Large intestine (tissue), 12 donors: ENCODE measurements at places on chromosomes 6 and 20. TPM values are rescaled to one million over a fixed set of nuclear protein-coding genes. Genes with fewer than 3 reads are reported as not detected.
A peak's percentile ranks its signal among the peaks of the same experiment; 100 is the strongest.

DNA sequence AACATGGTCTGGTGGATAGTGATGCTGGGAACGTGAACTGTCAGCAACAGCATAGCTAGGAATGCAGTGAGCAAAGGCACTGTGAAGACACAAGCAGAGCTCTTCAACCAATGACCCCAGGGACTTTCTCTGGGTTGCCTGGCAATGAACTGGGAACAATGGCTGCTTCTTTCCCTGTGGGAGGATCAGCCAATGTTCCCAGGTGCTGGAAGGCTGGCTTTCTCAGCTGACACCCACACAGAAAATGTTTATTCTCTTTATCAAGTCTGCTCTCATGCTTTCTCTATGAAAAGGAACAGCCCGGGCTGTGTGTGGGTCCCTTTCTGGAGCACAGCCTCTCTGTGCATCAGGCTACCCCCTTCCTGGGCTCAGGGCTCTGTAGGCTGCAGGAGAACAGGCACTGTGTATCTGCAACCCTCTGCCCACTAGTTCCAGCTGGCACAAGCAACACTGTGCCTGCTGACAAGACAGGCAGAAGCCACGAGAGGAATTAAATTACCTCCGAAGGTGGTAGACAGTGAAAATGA lies 54.2 kb downstream of the HFE start:
- H3K36me3 ChIP-seq: peaks cover 19% of the 10 kb centered on the region
- H3K27ac ChIP-seq: no peak overlapping the region
- no peaks in the 10 kb centered on the region for H3K27me3 ChIP-seq
- no peak overlapping the region for H3K4me3 ChIP-seq
- no peaks in the 10 kb centered on the region for H3K4me1 ChIP-seq

DNA sequence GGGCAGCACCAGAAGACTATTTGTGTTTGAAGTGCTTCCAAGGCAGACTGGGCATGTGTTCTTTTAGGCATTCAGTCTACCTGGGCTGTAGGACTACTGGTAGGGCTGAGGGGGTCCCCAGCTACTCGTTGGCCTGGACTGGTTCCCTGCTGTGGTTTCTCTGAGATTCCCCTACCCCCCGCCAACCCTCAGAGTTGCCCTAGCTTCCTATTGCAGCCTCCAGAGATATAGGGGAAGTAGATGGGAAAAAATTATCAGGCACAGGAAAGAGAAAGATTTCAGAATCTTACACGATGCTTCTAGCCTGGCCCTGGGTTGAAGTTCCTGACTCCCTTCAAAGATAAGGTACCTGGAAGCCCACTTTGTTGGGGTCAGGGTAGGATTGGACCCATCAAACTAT lies 22.5 kb downstream of the BRPF3 start:
- H3K4me3 ChIP-seq: no peak overlapping the region
- H3K4me1 ChIP-seq: peaks cover 76% of the 10 kb centered on the region
- H3K36me3 ChIP-seq: peaks cover 77% of the 10 kb centered on the region
- no peak for DNase-seq

Gene RIMS4
- polyA plus RNA-seq: 4.1 TPM

Gene FOXF2
- polyA plus RNA-seq: 25.0 TPM

- peaks cover 19% of the 10 kb centered on the region for H3K4me1 ChIP-seq
- no peaks in the 10 kb centered on the region for H3K36me3 ChIP-seq
- H3K27me3 ChIP-seq: no peaks in the 10 kb centered on the region
- DNase-seq: no peak
Measured at GRCh38 chr6:108847738-108848115, 495 bp upstream of the ARMC2 start.

DNA sequence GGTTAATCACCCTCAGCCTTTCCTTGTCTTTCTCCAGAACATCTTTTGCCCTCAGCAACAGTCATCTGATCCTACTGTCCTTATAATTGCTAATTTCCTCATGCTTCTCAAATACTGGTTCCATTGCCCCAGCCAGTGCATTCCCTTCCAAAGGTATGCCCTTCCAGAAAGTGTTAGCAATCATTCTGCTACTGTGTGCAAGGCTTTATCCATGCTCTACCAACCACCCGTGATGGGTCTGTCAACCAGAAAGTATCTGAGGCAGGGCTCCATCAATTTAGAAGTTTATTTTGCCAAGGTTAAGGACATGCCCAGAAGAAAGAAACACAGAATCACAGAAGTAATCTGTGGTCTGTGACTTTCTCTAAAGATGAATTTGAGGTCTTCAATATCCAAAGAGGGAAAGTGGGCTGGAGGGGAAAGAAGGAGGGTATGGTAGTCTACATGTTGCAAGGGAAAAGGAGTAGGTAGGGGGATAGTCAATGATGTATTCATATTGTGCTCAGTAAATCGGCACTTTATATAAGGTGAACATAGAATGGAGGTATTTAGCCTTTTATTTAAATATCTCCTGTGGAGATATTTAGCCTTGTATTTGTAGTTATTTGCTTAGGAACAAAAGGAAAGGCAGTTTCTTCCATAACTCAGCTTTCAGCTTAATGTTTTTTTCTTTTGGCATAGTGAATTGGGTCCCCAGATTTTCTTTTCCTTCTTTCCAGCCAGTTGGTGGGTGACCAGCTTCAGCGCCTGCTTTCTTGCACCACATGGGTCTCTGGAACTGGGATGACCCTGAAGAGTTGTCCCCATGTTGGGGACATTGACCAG lies 35.2 kb upstream of the PAQR8 start:
- peak overlapping the region; percentile 90 for H3K27ac ChIP-seq
- no peaks in the 10 kb centered on the region for H3K27me3 ChIP-seq
- DNase-seq: no peak

Gene PNPLA1
- polyA plus RNA-seq: 3.3 TPM

DNA sequence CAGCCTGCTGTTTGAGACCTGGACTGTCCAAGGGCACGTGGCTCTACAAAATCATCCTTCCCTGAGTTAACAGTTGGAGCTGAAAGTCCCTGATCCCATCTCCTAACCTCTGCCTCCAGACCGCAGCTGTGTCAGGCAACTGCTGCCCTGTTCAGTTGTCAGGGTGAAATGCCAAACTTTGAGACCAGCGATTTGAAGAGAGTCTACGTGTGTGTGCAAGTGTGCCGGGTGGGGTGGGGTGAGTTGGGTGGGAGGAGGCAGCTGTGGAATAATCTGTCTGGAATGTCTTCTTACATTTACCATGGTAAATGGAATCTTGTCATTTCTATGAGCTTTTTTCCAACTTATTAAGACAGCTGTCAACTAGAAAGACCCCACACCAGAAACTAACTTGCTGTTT lies 81.0 kb upstream of the FAM8A1 start:
- H3K27ac ChIP-seq: no peak overlapping the region
- H3K27me3 ChIP-seq: no peaks in the 10 kb centered on the region
- DNase-seq: no peak
- H3K4me1 ChIP-seq: no peaks in the 10 kb centered on the region
- no peaks in the 10 kb centered on the region for H3K36me3 ChIP-seq

Gene TMC2
- 0.45 TPM for polyA plus RNA-seq

GRCh38 chr20:21526776-21527175 lies 12.9 kb upstream of the NKX2-2 start:
- no peak overlapping the region for H3K4me3 ChIP-seq
- peaks cover 3% of the 10 kb centered on the region for H3K4me1 ChIP-seq
- no peak overlapping the region for H3K27ac ChIP-seq
- peaks cover 49% of the 10 kb centered on the region for H3K27me3 ChIP-seq
- H3K36me3 ChIP-seq: no peaks in the 10 kb centered on the region

GRCh38 chr6:44373051-44373450 lies 14.5 kb upstream of the CDC5L start:
- no peaks in the 10 kb centered on the region for H3K36me3 ChIP-seq
- H3K27me3 ChIP-seq: no peaks in the 10 kb centered on the region
- no peak overlapping the region for H3K27ac ChIP-seq
- DNase-seq: no peak

Gene SLC2A10
- 13.0 TPM for polyA plus RNA-seq

- H3K4me1 ChIP-seq: no peaks in the 10 kb centered on the region
- H3K27me3 ChIP-seq: no peaks in the 10 kb centered on the region
- DNase-seq: no peak
- no peak overlapping the region for H3K4me3 ChIP-seq
- no peaks in the 10 kb centered on the region for H3K36me3 ChIP-seq
- no peak overlapping the region for H3K27ac ChIP-seq
Measured at GRCh38 chr6:166514196-166514595, 72.3 kb downstream of the RAMACL start.

DNA sequence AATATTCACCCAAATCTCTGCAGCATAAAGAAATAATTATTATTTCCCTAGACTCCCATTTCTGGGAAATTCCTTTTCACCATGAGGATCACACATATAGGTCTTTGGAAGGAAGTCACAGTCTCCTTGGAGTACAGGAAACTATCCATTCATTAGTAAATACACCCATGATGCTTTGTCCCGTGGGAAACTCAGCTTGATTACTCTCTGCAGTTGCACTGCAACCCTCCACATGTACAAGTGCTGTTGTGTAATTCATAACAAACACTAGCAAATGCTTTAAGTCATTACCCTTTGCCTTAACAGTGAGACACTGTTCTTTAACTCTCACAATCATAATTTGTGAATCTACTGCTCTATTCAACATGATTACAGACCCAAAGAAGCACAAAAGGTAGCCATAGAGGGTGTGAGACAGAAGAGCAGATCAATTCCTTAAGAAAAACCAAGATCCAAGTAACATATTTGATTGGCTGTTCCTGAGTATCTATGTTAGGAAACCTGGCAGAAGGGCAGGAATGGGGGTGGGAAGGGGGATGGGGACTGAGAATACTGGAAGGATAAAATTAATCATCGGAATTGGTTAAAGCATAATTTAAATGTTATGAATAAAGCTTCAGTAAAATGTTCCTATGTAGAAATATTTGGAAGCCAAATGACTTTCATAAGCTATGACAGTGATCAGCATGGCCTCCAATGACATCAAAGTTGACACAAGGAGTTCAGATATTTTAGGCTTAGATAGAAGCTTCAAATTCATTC lies 268.0 kb downstream of the HACE1 start:
- no peak overlapping the region for H3K27ac ChIP-seq
- no peaks in the 10 kb centered on the region for H3K4me1 ChIP-seq
- H3K27me3 ChIP-seq: no peaks in the 10 kb centered on the region
- no peak for DNase-seq
- no peaks in the 10 kb centered on the region for H3K36me3 ChIP-seq

- H3K27me3 ChIP-seq: no peaks in the 10 kb centered on the region
- no peak overlapping the region for H3K27ac ChIP-seq
- peaks cover 4% of the 10 kb centered on the region for H3K4me1 ChIP-seq
- no peak overlapping the region for H3K4me3 ChIP-seq
- no peaks in the 10 kb centered on the region for H3K36me3 ChIP-seq
Measured at GRCh38 chr6:25703005-25703404, 51.0 kb downstream of the SCGN start.

DNA sequence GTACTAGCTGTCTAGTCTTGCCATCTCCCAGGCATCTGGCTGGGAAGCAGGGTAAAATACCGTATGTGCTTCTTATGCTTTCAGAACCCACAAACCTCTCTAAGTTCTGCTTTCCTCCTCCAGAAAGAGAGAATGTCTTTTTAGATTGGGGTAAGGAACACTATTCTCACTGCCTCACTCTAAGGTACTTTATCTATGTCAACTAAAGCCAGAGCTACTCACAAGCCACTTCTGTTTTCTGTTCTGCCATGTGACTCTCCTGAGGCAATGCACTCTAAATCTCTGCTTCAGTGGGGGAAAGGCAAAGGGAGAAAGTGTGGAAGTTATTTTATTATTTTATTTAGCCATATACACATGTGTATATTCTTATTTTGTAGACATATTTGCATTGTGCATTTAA lies 15.6 kb downstream of the MEP1A start:
- peaks cover 20% of the 10 kb centered on the region for H3K36me3 ChIP-seq
- no peak for DNase-seq
- no peak overlapping the region for H3K4me3 ChIP-seq
- no peaks in the 10 kb centered on the region for H3K27me3 ChIP-seq
- H3K4me1 ChIP-seq: peaks cover 21% of the 10 kb centered on the region

DNA sequence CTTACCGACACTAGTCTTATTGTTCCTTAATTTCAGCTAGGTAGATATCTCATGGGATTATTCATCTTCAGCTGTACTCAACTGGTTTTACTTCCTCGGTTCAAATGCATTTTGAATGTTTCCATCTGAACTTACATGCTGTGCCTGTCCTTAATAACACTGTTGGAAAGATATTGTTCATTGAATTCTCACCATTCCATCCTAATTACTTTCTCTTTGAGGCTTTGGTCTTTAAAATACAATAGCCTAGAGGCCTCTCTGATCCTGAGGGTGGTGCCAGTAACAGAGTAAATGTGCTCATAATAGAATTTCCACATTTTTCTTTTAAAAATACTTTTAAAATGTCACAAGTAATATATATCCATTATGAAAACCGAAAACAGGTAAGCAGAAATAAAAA lies 54.0 kb downstream of the IL20RA start:
- H3K36me3 ChIP-seq: no peaks in the 10 kb centered on the region
- no peak overlapping the region for H3K4me3 ChIP-seq
- DNase-seq: no peak
- H3K27me3 ChIP-seq: peaks cover 2% of the 10 kb centered on the region
- no peaks in the 10 kb centered on the region for H3K4me1 ChIP-seq

GRCh38 chr6:26299286-26300042 lies 65.5 kb upstream of the BTN3A2 start:
- no peak overlapping the region for H3K27ac ChIP-seq
- H3K36me3 ChIP-seq: no peaks in the 10 kb centered on the region
- H3K27me3 ChIP-seq: no peaks in the 10 kb centered on the region
- DNase-seq: no peak
- no peak overlapping the region for H3K4me3 ChIP-seq

Gene IFT52
- 52.9 TPM for polyA plus RNA-seq

Gene HSPA1A
- 115 TPM for polyA plus RNA-seq

GRCh38 chr6:116741571-116741970 lies 23.9 kb downstream of the FAM162B start:
- no peak for DNase-seq
- no peak overlapping the region for H3K4me3 ChIP-seq
- no peaks in the 10 kb centered on the region for H3K4me1 ChIP-seq
- H3K27ac ChIP-seq: no peak overlapping the region

Gene LBP
- polyA plus RNA-seq: 0.03 TPM

- H3K4me1 ChIP-seq: peaks cover 29% of the 10 kb centered on the region
- H3K4me3 ChIP-seq: no peak overlapping the region
- H3K27me3 ChIP-seq: no peaks in the 10 kb centered on the region
- H3K36me3 ChIP-seq: no peaks in the 10 kb centered on the region
Measured at GRCh38 chr6:6753301-6753700, 164.8 kb downstream of the LY86 start.

Gene CLDN20
- polyA plus RNA-seq: 0.67 TPM

Gene MYLK2
- polyA plus RNA-seq: 0.21 TPM

Gene PI16
- 0.81 TPM for polyA plus RNA-seq

Gene SAMHD1
- 40.4 TPM for polyA plus RNA-seq

- peak; percentile 27 for DNase-seq
- no peaks in the 10 kb centered on the region for H3K4me1 ChIP-seq
- no peaks in the 10 kb centered on the region for H3K36me3 ChIP-seq
- H3K27ac ChIP-seq: no peak overlapping the region
Measured at GRCh38 chr6:83708546-83708969, 343 bp downstream of the SNAP91 start.

- H3K4me1 ChIP-seq: peaks cover 28% of the 10 kb centered on the region
- H3K4me3 ChIP-seq: no peak overlapping the region
- no peak for DNase-seq
- H3K27me3 ChIP-seq: no peaks in the 10 kb centered on the region
- H3K27ac ChIP-seq: no peak overlapping the region
Measured at GRCh38 chr6:44135173-44135758, 7.9 kb downstream of the TMEM63B start.

Gene GJA10
- not detected for polyA plus RNA-seq
